Esophagus squamous epithelium (tissue), 5 donors: ENCODE measurements at places on chromosomes 4 and X. TPM values are rescaled to one million over a fixed set of nuclear protein-coding genes. Genes with fewer than 3 reads are reported as not detected.

The NWD2 gene
- total RNA-seq: 0.22 TPM

The RBM47 gene
- 197 TPM for total RNA-seq

The MAOA gene
- total RNA-seq: 78.8 TPM

The MAGEA1 gene
- total RNA-seq: not detected

The PABPC1L2B gene
- total RNA-seq: not detected

The SPACA5 gene
- not detected for total RNA-seq

The CXCL8 gene
- not detected for total RNA-seq

The SMS gene
- total RNA-seq: 32.0 TPM

The TMEM150C gene
- total RNA-seq: 3.1 TPM

The MAGEA2 gene
- not detected for total RNA-seq

The DUX4 gene
- total RNA-seq: not detected

The PCDH10 gene
- not detected for total RNA-seq

The GLRA3 gene
- total RNA-seq: not detected

The USP26 gene
- total RNA-seq: not detected

The GAR1 gene
- total RNA-seq: 12.2 TPM
